ENCODE measurements at places on chromosomes 12 and 14.

- DNase-seq: no peak
Measured at GRCh38 chr12:4539167-4539870, 629 bp downstream of the RAD51AP1 start.

DNA sequence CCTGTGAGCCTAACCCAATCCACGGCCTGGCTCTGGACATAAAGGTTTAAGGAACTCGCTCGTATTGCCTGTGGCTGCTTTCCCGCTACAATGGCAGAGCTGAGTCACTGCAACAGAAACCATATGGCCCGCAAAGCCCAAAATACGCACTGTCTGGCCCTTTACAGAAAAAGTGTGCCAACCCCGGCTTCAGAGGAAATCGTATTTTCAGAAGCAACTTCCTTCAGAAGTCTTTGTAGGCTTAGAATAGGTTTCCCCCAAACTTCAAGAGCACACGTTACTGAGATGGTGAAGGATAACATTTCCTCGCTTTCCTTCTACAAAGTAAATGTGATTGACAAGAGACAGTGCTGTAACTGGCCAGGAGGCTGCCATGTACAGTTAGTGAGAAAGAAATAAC is 34.8 kb upstream of the TESC start:
- DNase-seq: peak; percentile 19

DNA sequence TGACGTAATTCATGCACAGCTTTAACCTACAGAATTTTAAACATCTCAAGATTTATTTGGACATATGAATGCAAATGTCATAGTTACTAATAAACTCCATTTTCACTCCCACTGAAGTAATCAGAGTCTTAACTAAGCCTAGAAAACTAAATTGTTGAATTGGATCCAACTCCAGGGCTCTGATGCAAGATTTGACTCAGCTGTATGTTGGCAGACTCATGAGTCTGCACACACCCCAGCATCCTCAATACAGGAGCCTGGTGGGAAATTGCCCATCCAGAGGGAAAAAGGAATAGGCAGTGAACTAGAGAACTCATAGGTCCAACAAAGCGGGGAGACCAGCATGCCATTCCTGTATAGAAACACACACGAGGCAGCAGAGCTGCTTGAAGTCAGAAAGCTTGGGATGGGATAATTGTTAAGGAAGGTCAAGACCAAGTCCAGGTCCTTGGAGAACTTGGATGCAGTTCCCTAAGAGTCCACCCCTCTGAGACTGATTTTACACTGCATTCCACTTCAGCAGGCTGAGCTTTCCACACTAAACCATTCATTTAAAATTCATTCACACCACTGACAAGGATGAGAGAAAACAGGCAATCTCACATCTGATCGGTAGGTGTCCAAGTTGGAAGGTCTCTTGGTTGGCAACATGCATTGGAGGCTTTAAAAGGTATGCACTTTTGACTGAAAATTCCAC is 14.4 kb downstream of the TMTC1 start:
- DNase-seq: no peak

DNA sequence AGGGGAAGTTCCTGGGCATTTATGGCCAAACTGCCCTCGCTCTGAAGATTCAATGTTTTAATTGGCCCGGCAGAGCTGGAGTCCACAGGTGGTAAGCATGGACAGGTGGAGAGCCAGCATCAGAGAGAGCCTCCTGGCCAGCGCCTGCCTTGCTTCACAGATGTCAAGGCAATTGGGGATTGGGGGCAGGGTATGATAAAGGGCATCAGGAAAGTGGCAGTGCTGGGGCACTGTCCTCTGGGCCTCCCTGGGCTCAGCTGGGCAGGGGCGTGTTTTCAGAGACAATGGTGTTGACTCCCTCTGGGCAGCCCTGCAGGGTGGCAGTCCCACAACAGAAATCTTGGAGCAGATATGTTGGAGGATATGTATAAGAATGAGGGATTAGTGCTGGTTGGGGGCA is 237.3 kb downstream of the CACNA1C start:
- no peak for DNase-seq

DNA sequence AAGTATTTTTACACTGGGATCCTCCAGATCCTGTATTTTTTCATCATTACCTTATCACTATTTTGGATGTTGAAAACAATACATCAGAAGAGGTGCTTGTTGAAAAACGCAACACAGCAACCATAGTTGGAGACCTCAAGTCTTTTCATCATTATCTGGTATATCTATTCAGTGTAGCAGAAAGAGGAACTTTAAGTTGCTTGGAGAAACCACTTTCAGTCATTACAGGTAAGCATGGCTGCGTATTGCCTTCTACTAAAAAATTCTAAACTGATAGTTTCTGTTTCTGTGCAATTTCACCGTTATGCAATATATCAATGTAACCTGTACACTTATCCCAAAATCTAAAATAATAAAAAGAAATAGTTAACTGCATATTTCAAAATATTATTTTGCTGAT is 32.2 kb upstream of the PTPRQ start:
- DNase-seq: no peak

DNA sequence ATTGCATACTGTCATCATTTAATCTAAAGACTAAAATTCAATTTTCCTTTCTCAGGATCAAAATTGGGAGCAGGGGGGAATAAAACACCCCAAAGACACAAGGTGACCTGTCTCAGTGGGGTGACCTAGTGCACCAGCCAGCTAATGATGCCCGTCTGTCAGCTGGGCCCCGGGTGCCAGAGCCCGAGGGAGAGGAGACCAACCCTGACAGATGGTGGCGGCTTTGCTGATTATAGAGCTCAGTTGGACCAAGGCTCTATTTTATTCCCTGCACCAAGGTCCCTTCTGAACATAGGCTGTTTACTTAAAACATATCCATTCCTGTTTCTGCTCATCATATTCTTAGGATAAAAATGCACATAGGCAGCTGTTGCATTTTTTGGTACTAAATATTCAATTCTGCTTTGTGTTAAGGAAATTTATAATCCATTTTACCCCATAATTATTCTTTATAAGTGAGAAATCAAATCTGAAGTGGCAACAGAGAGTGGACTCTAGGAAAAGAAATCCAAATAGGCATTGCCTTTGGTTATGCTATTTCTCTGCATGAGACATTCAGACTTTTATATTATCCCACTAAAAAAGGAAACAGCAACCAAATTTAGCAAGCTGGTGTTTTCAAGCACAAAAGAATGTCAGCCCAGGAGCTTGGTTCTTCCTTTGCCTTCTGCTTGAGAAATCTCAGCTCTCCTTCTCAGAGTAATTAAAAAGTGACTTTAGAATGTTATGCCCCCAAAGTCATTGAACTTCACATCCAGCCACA is 96.8 kb upstream of the IFNG-AS1 start:
- DNase-seq: no peak

- no peak for DNase-seq
Measured at GRCh38 chr12:76268267-76268666, 79.9 kb downstream of the BBS10 start.

GRCh38 chr14:51828017-51828797 is 32.2 kb upstream of the GNG2 start:
- peak; percentile 36 for DNase-seq

DNA sequence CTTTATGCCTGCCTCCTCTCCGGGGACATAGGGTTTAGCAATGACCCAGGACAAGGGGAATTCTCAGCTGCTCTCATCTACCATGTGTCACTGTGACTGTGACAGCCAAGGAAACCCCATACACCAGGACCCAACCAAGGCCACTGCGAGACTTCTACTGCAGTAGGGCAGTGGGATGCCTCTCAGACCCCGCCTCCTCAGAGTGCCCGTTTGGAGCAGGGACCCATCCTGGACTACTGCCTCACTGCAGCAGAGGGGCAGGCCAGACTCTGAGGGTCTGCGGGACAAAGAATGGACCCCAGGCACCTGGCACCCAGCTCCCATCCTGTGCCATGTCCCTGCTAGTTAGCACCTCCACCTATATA is 71.3 kb upstream of the DDX11 start:
- DNase-seq: no peak

GRCh38 chr12:117279606-117280005 is 81.8 kb downstream of the NOS1 start:
- no peak for DNase-seq

GRCh38 chr12:51811203-51812202 is 37.0 kb downstream of the FIGNL2 start:
- no peak for DNase-seq

DNA sequence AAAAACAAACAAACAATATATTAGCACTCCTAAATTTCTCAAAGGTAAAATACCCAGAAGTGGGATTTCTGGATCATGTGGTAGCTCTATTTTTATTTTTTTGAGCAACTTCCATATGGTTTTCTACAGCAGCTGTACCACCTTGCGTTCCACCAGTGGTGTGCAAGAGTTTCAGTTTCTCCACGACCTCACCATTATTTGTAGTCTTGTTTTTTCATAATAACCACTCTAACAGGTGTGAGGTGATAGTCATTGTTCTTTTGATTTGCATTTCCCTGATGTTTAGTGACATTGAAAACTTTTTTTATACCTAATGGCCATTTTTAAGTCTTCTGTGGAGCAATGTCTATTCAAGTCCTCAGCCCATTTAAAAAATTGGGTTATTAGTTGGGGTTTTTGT is 127.3 kb upstream of the SLC38A2 start:
- no peak for DNase-seq

DNA sequence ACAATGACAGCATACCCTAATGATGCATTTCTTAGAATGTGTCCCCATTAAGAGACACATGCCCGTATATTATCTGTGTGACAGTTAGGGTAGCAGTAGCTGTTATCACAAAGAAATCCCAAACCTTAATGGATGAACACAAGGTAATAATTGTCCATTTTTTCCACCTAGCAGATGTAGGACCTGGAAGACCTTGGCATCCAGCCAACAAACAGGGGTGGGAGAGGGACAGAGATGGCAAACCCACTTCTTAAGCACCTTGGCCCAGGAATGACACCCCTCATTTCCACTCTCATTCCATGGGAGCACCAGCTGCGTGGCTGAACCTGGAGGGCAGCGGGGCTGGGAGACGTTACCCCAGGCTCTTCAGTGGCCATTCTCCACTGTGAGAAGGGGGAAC is 679.0 kb downstream of the AACS start:
- no peak for DNase-seq

GRCh38 chr14:43449291-43449690 is 1057.8 kb downstream of the FSCB start:
- DNase-seq: no peak

- no peak for DNase-seq
Measured at GRCh38 chr14:21264025-21264801, 5.0 kb downstream of the HNRNPC start.

DNA sequence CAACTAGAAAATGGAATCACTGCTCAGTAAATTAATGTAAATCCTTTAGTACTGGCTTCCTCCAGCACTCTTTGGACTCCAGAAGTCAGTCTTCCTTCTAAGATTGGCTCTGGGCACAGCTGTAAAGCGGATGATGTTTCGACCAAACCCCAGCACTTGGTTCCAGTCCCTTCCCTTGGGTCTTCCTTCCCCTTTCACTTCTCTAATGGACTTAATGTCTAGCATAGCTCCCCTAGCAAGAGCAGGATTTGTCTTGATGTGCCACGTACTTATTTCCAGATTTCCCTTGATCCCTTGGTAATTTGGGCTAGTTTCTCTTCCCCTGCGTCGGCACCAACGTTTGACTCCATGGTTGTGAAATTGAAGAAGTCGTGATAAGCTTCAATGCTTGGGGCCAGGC is 28.3 kb downstream of the C12orf75 start:
- DNase-seq: no peak

GRCh38 chr14:55780156-55780946 is 200.3 kb downstream of the KTN1 start:
- DNase-seq: no peak

GRCh38 chr14:35352274-35353233 is 52.0 kb downstream of the NFKBIA start:
- DNase-seq: no peak

- DNase-seq: no peak
Measured at GRCh38 chr14:80850197-80850814, 91.2 kb downstream of the CEP128 start.

GRCh38 chr14:97771340-97772045 is 974.3 kb downstream of the VRK1 start:
- no peak for DNase-seq

DNA sequence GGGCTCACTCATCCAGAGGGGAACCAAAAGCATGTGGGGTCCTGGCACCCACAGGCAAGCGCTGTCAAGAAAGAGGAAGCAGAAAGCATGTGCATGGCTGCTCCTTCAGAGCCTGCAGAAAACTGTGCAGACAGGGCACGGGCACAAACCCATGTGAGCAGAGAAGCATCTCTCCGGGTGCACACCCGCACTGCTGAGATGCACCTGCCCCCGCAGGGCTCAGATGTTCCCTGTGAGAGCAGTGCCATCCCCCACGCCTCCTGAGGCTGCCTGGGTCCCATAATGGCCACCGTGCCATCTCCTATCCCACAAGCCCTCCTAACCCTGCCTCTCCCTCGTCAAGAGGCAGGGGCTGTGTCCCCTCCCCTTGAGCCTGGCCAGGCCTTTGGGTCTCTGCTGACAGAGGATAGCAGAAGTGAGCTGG is 32.3 kb upstream of the INF2 start:
- DNase-seq: no peak

DNA sequence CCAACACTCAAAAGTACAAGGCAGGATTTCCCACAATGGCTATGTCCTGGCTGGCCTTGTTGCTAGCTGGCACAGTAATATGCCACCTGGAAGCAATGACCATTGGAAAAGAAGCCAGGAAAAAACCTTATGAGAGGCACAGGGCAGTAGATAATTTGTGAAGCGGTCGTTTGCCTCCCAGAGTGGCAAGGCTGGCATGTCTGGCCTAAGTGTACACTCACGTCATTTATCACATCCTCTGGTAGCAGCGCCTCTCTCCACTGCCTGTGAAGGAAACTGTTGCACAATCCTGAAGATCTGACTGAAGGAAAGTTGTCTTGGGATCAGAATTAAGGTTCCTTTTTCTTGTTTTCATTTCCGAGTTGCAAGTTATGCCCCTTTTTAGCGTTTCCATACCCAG is 408.5 kb downstream of the ZFP36L1 start:
- DNase-seq: no peak

- DNase-seq: no peak
Measured at GRCh38 chr12:3468329-3468728, 22.7 kb upstream of the PRMT8 start.

DNA sequence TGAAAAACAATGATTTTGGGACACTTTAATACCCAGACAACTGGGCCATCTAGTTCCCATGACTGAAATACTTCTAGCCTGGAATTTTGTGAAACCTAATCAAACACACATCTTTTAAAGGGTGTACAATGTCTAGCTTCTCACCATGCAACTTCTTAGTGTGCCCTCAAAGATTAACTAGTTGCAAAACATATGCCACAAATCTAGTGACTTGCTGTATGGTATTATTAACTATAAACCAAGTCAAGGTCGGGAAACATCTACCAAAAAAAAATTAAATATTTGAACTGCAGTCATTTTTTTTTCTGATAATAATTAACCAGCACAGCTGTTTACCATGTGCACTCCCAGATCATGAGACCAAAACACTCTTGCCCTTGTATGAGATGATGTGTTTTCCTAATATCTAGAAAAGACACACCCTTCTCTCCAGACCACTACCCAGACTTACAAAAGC is 171.8 kb upstream of the FOXN3 start:
- no peak for DNase-seq

GRCh38 chr12:80314741-80315140 is 129.3 kb upstream of the PTPRQ start:
- DNase-seq: no peak

- no peak for DNase-seq
Measured at GRCh38 chr12:22802883-22803630, 178.1 kb downstream of the ETNK1 start.

GRCh38 chr12:76539727-76540126 is 19.8 kb downstream of the OSBPL8 start:
- no peak for DNase-seq

Measured in stimulated activated CD4-positive, alpha-beta T cell treated with anti-CD3 and anti-CD28 coated beads, Interleukin-15, amount 100 ng/mL, for 1 hour (primary cell).